ENCODE measurements at places on chromosomes 12 and 14. TPM values are rescaled to one million over a fixed set of nuclear protein-coding genes. Genes with fewer than 3 reads are reported as not detected.

- peak; percentile 100 for DNase-seq
Observed at GRCh38 chr14:99683619-99684409, at the start of gene CYP46A1. CYP46A1 (plus strand) TSS chr14:99684298; CDS start chr14:99684418, 120 bp downstream.

DNA sequence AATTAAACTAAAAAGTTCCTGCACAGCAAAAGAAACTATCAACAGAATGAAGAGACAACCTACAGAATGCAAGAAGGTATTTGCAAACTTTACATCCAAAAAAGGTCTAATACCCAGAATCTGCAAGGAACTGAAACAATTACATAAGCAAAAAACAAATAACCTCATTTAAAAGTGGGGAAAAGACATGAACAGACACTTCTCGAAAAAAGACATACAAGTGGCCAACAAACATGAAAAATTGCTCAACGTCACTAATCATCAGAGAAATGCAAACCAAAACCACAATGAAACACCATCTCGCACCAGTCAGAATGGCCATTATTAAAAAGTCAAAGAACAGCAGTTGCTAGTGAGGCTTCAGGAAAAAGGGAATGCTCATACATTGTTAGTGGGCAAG lies 15.2 kb downstream of the PDE6H start:
- no peak for DNase-seq

- no peak for DNase-seq
Observed at GRCh38 chr12:110179291-110179690, 55.1 kb downstream of the IFT81 start.

DNA sequence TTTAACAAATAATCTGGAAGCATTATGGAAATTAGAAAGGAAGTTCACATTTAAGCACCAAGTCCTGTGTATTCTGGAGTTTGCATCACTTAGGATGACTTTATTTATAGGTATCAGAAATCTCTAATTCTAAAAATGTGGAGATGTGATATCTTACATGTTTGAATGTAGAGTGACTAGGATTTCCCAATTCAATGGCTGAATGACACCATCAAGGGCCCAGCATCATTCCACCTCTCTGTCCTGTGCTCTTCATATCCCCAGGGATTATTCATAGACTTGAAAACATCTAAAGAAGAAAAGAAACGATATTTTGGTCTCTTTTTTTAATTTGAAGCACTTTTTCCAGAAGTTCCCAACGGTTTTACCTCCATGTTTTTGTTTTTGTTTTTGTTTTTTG lies 15.2 kb upstream of the METAP2 start:
- DNase-seq, result no peak

GRCh38 chr14:65011538-65011937 lies 24.8 kb downstream of the FNTB start:
- DNase-seq, result no peak

- DNase-seq, result no peak
Observed at GRCh38 chr12:62044450-62045135, 215.6 kb upstream of the USP15 start.

DNA sequence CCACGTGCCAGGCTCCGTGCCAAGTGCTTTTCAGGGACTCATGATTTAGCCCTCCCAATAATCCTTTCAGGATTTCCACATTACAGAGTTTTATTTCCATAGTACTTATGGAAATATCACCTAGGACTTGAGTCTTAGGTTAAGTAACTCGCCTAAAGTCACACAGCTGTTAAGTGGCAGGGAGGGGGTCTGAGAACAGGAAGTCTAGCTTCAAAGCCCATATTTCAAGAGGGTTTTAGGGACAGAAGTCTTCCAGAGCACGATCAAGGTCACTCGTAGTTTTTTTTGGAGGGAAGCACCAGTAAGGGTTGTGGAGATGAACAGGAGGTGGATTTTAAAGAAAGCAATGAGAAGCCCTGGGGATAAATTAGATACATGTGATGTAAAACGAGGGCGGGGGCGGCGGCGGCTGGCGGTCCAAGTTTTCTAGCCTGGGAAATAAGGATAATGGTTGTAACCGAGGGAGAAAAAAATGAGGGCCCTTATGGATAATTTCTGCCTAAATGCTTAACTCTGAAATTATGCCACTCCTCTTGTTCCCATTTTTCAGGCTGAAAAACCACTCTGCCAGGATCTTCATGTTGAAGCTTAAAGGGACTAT lies 192.6 kb upstream of the FOXN3 start:
- DNase-seq, result no peak

- no peak for DNase-seq
Observed at GRCh38 chr14:53331921-53332320, 178.8 kb upstream of the DDHD1 start.

DNA sequence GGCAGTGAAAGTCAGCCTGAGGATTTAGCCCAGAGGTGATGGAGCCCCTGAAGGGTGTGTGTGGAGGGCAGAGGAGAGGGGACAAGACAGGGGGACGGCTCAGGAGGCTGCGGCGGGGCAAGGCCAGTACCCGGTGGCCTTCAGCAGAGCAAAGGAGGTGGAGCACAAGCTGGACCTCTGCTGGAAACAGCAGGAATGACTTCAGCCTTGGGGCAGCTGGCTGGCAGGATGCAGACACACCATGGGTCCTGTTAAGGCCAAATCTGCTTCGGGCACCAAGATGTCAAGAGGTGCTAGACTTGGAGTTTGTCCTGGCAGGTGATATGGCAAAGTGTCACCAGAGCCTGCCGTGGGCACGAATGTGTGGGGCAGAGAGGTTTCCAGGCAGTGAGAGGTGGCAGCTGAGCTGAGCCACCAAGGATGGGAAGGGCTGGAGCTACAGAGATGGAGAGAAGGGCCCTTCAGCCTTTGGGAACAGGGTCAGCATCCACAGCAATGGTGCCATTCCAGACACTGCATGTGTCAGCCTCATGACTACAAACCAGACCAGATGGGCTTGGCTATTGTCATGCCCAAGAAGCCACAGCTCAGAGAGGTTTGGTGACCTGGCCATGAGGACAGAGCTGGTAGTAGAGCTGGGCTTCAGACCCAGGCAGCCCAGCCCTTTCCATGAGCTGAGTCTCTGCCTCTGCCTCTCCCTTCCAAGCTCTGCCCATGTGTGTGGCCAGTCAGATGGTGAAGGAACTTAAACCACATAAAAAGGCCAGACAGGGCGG lies 91.9 kb downstream of the LGMN start:
- no peak for DNase-seq

DNA sequence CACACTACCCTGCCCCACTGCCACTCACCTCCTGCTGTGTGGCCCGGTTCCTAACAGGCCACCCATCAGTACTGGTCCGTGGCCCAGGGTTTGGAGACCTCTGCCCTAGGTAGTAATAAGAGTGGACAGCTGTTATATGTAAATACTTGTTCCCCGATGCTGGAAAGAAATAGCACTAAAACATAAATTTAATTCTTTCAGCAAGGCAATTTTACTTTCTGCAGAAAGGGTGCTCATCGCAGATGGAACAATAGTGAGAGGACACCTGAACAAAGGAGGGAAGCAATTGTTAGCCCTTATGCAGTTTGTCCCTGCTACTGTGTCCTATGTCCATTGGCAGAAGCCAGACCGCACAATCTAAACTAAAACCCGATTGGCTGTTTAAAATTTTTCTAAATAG lies 5.9 kb upstream of the CYP46A1 start:
- no peak for DNase-seq

- no peak for DNase-seq
Observed at GRCh38 chr12:117829108-117829507, 139.7 kb downstream of the KSR2 start.

The FAM181A gene
- total RNA-seq, result 0.77 TPM

The KRT78 gene
- not detected for total RNA-seq

The RPS6KL1 gene
- total RNA-seq, result 1.8 TPM

The TSPAN11 gene
- total RNA-seq, result 0.57 TPM

The ZBTB39 gene
- 5.4 TPM for total RNA-seq

The KCNC2 gene
- total RNA-seq, result not detected

All from ovary (tissue), 10 donors.